Activated T-cell treated with anti-CD3 and anti-CD28 coated beads for 4 hours (primary cell): ENCODE measurements at places on chromosomes 2 and 18.

- DNase-seq: no peak
Observed at GRCh38 chr2:9879455-9880194, 36.4 kb downstream of the TAF1B start.

DNA sequence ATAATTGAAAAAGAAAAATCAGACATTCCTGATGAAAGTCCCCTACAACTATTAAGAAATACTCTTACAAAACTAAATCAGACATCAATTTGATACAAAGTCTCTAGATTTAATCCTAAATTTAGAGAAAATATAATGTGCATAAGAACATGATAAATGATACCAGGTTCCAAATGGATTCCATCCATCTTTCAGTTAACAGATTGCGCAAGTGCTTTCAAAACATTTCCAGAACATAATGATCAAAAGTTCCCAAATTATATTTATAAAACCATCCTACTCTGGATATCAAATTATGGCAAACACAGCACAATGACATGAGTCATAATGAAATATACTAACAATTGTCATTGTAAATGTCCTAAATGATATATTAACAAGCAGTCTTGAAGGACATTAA is 151.0 kb upstream of the GYPC start:
- DNase-seq: no peak

GRCh38 chr18:9008709-9009635 is 93.5 kb upstream of the NDUFV2 start:
- no peak for DNase-seq

GRCh38 chr2:12298352-12298751 is 418.4 kb upstream of the TRIB2 start:
- no peak for DNase-seq

GRCh38 chr2:109260886-109261700 is 132.1 kb downstream of the SH3RF3 start:
- DNase-seq: no peak

- DNase-seq: no peak
Observed at GRCh38 chr18:79763407-79763806, 34.3 kb upstream of the KCNG2 start.

- no peak for DNase-seq
Observed at GRCh38 chr2:102632380-102633175, 13.2 kb downstream of the SLC9A2 start.

GRCh38 chr2:145543155-145543554 is 1023.2 kb upstream of the ZEB2 start:
- DNase-seq: no peak
